ENCODE measurements at places on chromosomes 12 and 14.

- peak; percentile 34 for DNase-seq
Measured at GRCh38 chr12:49622501-49623141, 740 bp upstream of the PRPF40B start.

- no peak for DNase-seq
Measured at GRCh38 chr14:29353513-29353912, 574.1 kb downstream of the PRKD1 start.

GRCh38 chr12:82942991-82943401 lies 256.3 kb downstream of the TMTC2 start:
- DNase-seq = no peak

- peak; percentile 60 for DNase-seq
Measured at GRCh38 chr14:105485739-105486162, 935 bp upstream of the CRIP1 start.

DNA sequence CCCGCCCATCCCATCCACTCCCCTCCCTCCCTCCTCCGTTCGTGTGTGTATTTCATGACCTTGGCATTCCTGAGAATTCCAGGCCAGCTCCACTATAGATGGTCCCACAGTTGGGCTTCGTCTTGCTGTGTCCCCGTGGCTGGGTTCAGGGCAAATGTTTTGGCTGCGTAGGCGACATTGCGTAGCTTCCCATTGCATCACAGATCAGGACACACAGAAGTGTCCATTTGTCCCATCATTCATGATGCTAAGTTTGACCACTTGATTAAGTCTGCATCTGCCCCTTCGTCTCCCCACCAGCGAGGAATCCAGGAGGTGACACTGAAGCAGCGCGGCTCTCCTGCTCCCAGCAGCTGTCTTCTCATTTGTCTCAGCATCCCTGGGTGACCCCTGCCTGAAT lies 38.6 kb upstream of the MMP17 start:
- no peak for DNase-seq

GRCh38 chr12:71772735-71773134 lies 18.1 kb downstream of the RAB21 start:
- no peak for DNase-seq

DNA sequence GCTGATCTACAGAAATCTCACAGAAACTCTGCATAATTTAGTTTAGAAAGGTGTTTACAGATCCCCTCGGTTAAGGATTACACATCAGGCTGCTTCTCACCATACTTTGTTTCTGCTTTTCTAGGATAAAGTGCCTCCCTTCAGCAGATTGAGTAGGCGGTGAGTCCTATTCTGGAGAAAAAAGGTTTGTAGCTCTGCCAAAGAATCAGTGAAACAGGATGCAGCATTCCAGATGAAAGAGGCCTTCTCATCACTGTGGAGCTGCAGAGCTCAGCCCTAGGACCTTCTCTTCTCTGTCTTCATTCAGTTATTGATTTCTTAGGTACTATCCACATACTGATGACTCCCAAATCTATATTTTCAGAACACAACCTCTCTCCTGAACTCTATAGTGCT lies 155.5 kb upstream of the KRR1 start:
- DNase-seq = no peak

DNA sequence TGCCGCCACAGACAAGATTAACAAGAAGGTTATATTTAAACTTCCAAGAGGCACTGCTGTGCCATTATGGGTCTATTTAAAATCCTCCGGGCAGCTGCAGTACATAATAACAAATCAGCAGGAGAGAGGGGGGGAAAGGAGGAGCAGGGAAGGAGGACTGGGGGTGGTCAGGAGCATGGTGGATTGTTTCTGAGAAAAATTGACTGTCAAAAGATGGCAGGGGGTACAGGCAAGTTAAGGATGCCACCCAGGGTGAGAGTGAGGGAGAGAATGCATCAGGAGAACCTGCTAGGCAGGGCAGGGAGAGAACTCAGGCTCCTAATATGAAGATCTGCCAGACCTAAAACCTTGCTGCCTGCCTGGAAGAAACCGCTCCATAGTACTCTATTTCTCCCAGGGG lies 181.8 kb downstream of the GRIN2B start:
- no peak for DNase-seq

DNA sequence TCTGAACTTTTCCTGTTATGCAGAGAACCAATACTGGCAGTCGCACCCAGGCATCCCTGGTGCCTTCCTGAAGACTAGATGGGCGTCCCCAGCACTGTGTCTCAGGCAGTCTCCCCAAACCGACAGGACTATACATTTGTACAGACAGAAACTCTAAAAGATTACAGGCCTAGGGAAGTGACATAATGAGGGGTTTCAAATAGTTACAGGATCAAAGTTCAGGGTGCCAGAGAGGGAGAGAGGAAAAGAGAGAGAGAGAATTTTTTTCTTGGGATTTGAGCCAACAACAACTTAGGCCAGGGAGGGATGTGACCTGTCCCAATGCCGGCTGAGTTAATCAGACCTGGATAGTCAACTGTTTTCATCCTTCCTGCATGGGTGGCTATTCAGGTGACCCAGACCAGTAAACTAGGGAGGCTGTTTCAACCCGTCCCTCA lies 9.3 kb upstream of the GMFB start:
- no peak for DNase-seq

DNA sequence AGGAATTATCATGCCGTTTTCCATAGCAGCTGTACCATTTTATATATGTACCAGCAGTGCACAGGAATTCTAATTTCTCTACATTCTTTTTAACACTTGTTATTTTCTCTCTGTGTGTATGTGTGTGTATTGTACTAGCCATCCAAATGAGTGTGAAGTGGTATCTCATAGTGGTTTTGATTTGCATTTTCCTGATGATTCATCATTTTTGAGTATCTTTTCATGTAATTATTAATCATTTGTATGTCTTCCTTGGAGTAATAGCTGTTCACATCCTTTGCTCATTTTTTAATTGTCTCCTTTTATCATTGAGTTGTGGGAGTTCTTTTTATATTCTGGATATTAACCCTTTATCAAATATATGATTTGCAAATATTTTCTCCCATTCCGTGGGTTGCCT lies 95.6 kb upstream of the MANSC4 start:
- DNase-seq = no peak

DNA sequence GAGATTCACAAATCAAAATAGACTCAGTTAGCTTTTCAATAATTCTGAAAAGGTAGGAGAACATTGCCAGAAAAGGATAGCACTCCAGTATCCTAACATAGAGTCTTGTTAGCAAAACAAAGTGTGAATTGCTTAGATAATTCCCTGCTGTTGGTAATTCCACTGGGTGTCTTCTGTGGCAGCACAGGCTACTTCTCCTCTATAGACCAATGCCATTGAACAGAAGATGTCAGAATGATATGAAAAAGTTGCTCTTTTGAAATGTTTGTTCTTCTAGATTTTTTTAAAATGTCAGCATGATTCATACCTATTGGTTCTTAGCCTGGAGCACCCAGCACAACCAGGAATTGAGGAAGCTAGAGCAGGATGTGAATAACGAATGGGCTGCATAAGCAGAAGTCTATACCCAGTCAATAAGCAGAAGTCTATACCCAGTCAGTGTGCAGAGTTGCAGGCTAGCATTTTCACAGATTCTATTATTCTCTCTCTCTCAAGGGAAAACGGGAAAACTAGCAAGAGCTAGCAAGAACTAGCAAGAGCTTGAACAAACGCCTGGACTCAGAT lies 112.8 kb downstream of the SYT1 start:
- DNase-seq = no peak

GRCh38 chr12:68733661-68734071 lies 12.3 kb upstream of the SLC35E3 start:
- no peak for DNase-seq

GRCh38 chr12:109387425-109388166 lies 39.9 kb downstream of the MYO1H start:
- no peak for DNase-seq

DNA sequence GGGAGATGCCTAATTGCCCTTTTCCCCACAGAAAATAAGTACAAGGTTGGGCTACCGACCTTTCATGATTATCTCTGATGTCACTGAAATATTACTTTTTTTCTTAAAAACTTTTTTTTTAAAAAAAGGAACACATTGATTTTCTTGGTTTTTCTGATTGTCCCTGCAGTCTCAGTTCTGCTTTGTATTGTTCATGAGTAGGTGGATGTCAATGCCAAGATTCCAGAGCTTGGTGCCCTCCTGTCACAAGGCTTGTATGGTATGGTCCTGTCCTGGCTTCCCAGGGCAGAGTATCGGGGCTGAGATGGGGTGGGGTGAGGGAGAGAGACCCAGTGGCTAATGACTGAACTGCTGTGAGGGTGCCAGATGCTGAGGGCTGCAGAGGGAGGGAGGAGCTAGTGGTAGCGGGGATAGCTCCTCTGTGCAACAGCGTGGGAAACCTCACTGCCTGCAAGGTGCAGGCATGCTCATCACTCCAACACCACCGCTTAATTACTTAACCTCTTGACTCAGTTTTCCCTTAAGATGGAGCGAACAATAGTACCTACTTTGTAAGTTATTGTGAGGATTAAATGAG lies 4.4 kb upstream of the CTDSP2 start:
- DNase-seq = no peak

GRCh38 chr12:43832463-43833168 lies 3.3 kb upstream of the TMEM117 start:
- DNase-seq = no peak
